SJSA1 (cell line): ENCODE measurements at places on chromosomes 5 and 9. TPM values are rescaled to one million over a fixed set of nuclear protein-coding genes. Genes with fewer than 3 reads are reported as not detected.
A peak's percentile ranks its signal among the peaks of the same experiment; 100 is the strongest.

The FBXL17 gene
- 8.6 and 11.5 TPM in 2 replicates for total RNA-seq

GRCh38 chr5:139388198-139388821 is 1.4 kb downstream of the MZB1 start:
- no peak for DNase-seq
- peaks cover 30% of the 10 kb centered on the region for H3K4me1 ChIP-seq
- H3K27me3 ChIP-seq, result peaks cover under 1% of the 10 kb centered on the region; the same call in 1 of the 2 replicates
- no peaks in the 10 kb centered on the region for H3K36me3 ChIP-seq
- no peak overlapping the region for H3K4me3 ChIP-seq
- H3K27ac ChIP-seq, result no peak overlapping the region

The C5orf52 gene
- not detected in 2 replicates for total RNA-seq

The SPATA31E1 gene
- 0.26 TPM in 1 of 2 replicates, not detected in the other for total RNA-seq

GRCh38 chr9:122835313-122835731 is 6.9 kb upstream of the PDCL start:
- H3K27me3 ChIP-seq, result no peaks in the 10 kb centered on the region
- H3K36me3 ChIP-seq, result no peaks in the 10 kb centered on the region
- H3K4me3 ChIP-seq, result no peak overlapping the region
- no peak overlapping the region for H3K27ac ChIP-seq

DNA sequence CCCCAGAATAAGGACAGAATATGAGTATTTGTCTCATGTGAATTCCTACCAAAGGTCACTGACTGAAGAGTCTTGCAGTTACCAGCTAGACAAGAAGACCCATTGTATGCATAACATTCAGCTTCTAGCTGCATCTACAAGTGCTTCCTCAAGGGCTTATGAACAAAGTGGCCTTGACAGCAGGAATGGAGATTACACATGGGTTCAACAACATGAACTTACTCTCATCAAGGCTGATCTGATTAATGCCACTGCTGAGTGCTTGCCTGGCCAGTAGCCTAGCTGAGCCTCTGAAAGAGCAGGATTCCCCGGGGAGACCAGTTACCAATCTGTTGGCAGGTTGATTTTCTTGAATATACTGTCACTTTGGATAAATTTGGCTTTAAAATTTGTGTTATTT is 76.7 kb upstream of the CHD1 start:
- no peaks in the 10 kb centered on the region for H3K4me1 ChIP-seq
- H3K36me3 ChIP-seq, result no peaks in the 10 kb centered on the region
- no peak for DNase-seq

GRCh38 chr5:106135473-106135872 is 1535.3 kb downstream of the EFNA5 start:
- no peaks in the 10 kb centered on the region for H3K4me1 ChIP-seq
- H3K27me3 ChIP-seq, result no peaks in the 10 kb centered on the region
- H3K36me3 ChIP-seq, result no peaks in the 10 kb centered on the region
- no peak overlapping the region for H3K27ac ChIP-seq

The TAF1L gene
- not detected in 2 replicates for total RNA-seq

The PCDHGA2 gene
- total RNA-seq, result 1.2 and 2.1 TPM in 2 replicates

DNA sequence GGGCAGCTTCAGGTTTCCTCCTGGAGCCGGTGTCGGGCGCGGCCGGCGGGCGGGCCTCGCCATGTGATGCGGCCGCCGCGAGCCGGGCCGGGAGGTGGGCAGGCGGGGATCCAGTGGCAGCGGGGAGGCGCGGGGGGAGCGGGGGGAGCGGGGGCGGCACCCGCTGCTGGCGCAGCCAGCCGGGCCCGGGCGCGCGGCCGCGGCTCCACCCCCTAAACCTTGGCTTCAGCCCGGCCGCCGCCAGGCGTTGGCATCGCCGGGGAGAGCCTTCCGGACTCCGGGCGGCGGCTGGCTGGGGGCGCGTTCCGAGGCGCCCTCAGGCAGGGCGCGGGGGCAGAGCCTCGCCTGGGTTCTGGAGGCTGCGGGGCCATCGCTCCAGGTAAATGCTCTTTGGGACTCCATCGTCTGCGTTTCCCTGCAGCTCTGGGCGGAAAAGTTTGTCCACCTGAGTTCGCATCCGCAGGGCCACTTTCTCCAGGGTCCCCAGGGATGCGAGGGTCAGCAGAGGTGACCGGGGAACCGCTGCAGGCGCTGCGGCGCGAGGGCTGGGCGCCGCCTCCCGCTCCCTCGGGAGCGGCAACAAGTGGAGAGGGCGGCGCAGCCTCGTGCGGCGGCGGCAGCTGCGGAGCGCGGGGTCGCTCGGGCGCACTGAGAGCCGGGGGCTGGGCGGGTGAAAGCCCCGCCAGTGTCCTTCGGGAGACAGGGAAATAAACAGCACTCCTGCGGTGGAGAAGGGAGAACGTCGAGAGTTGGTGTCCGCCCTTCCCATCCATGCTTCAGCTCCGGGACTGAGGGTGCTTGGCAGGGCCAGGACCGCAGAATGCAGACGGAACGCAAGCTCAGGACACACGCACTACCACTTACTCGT is at the start of gene ARHGEF28:
ARHGEF28 (plus strand) TSS at position 253 of the 868 bp plus-strand sequence. CDS start 58,656 bp downstream, outside the sequence.
- peak within 1 kb of the TSS; percentile 89 for H3K27ac ChIP-seq
- DNase-seq, result peak; percentile 76
- peak within 1 kb of the TSS; percentile 81 for H3K4me3 ChIP-seq
- peaks cover 29% of the 10 kb centered on the region for H3K4me1 ChIP-seq

The CDC20B gene
- total RNA-seq, result not detected in 2 replicates

- no peak overlapping the region for H3K27ac ChIP-seq
- no peaks in the 10 kb centered on the region for H3K36me3 ChIP-seq
- no peak overlapping the region for H3K4me3 ChIP-seq
- H3K4me1 ChIP-seq, result peaks cover 27% of the 10 kb centered on the region
- DNase-seq, result no peak
Measured at GRCh38 chr5:177405805-177406204, 3.6 kb downstream of the F12 start.

The SLC4A9 gene
- not detected in 2 replicates for total RNA-seq

The SHISAL2B gene
- total RNA-seq, result not detected in 2 replicates

GRCh38 chr5:137696481-137696880 is 39.4 kb downstream of the KLHL3 start:
- no peaks in the 10 kb centered on the region for H3K4me1 ChIP-seq
- no peak overlapping the region for H3K27ac ChIP-seq
- no peaks in the 10 kb centered on the region for H3K36me3 ChIP-seq
- H3K4me3 ChIP-seq, result no peak overlapping the region

DNA sequence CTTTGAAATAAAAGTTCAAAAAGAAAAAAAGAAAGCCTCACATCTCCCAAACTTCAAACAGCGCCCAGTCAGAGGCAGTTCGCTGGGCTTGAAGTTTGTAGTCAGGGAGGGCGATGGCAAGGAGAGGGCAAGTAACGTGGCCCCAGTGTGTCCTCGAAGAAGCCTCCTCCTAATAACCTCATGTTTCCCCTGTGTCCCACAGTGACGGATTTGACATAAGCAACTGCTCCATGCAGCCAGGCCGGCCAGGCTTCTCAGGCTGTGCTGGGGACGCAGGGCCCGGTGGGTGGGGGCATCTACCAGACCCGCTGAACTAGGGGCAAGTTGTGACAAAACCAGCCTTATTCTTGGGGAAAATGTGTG is 172.2 kb downstream of the ERCC6L2 start:
- no peaks in the 10 kb centered on the region for H3K27me3 ChIP-seq
- peaks cover 45% of the 10 kb centered on the region for H3K4me1 ChIP-seq
- no peak overlapping the region for H3K4me3 ChIP-seq
- peak overlapping the region; percentile 87 for H3K27ac ChIP-seq
- H3K36me3 ChIP-seq, result no peaks in the 10 kb centered on the region

The SHC3 gene
- 0.16 and 0.34 TPM in 2 replicates for total RNA-seq

GRCh38 chr9:15121630-15122029 is 185.4 kb downstream of the TTC39B start:
- DNase-seq, result no peak
- no peaks in the 10 kb centered on the region for H3K36me3 ChIP-seq
- no peaks in the 10 kb centered on the region for H3K27me3 ChIP-seq
- no peak overlapping the region for H3K27ac ChIP-seq
- no peak overlapping the region for H3K4me3 ChIP-seq

GRCh38 chr9:6096821-6097220 is 81.4 kb upstream of the RANBP6 start:
- no peaks in the 10 kb centered on the region for H3K36me3 ChIP-seq
- H3K27ac ChIP-seq, result no peak overlapping the region
- no peaks in the 10 kb centered on the region for H3K27me3 ChIP-seq
- DNase-seq, result no peak
- H3K4me1 ChIP-seq, result no peaks in the 10 kb centered on the region

The NCS1 gene
- total RNA-seq, result 31.5 and 44.6 TPM in 2 replicates

The IL5 gene
- not detected in 2 replicates for total RNA-seq

The CD180 gene
- not detected in 2 replicates for total RNA-seq

DNA sequence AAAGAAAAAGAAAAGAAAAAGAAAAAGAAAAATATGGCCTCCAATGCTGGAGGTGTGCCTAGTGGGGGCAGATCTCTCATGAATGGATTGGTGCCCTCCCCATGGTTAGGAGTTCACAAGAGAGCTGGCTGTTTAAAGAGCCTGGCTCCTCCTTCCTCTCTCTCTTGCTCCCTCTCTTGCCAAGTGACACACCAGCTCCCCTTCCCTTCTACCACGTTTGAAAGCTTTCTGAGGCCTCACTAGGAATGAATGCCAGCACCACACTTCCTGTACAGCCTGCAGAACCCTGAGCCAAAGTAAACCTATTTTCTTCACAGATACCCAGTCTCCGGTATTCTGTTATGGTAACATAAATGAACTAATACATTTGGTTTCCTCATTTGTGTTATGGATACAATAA is 14.4 kb upstream of the GALNT10 start:
- H3K27ac ChIP-seq, result no peak overlapping the region
- H3K4me3 ChIP-seq, result no peak overlapping the region
- H3K27me3 ChIP-seq, result no peaks in the 10 kb centered on the region

The SLC25A48 gene
- not detected in 2 replicates for total RNA-seq

DNA sequence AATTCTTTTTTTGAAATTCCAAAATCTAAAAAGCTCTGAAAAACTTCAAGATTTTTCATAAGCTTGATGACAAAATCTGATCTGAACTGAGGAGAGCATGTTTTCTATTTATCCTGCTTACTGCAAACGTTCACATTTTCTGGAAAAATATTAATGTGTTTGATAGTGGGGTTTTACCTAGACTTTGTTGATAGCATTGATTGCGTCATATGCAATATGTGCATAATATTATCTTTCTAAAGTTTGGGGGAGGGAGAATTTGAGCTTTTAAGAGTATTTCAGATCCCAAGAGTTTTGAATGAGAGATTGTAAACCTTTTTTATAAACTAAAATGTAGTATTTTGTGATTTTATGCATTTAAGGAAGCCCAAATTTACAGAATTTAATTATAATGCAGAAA is 62.8 kb upstream of the CDH6 start:
- no peak for DNase-seq
- no peak overlapping the region for H3K4me3 ChIP-seq
- H3K27me3 ChIP-seq, result no peaks in the 10 kb centered on the region
- no peaks in the 10 kb centered on the region for H3K4me1 ChIP-seq
- no peaks in the 10 kb centered on the region for H3K36me3 ChIP-seq
- H3K27ac ChIP-seq, result no peak overlapping the region

DNA sequence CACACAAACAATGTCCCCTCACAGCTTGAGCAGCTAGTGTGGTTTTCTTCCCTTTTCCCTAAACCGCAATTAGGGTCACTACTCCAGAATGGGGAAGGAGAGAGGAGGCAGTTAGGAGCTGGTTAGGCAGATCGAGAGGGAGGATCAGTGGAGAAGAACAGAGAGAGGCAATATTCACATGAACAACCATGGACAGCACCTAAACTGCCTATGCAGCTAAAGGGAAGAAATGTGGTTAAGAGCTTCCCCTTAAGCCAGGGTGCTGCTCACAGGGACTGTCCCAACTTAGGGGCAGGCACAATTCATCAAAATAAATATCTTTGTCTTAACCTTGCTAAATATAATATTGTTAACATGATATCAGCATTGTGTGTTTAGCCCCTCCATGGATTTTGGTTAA is 359.3 kb upstream of the CDH18 start:
- DNase-seq, result no peak
- no peaks in the 10 kb centered on the region for H3K27me3 ChIP-seq
- no peak overlapping the region for H3K4me3 ChIP-seq
- no peaks in the 10 kb centered on the region for H3K4me1 ChIP-seq

GRCh38 chr5:115343855-115344254 is 47.4 kb upstream of the CCDC112 start:
- H3K27ac ChIP-seq, result peak overlapping the region; percentile 21; the same call in 1 of the 2 replicates
- no peaks in the 10 kb centered on the region for H3K36me3 ChIP-seq
- H3K27me3 ChIP-seq, result no peaks in the 10 kb centered on the region
- peak; percentile 55 for DNase-seq
- H3K4me3 ChIP-seq, result no peak overlapping the region
- H3K4me1 ChIP-seq, result peaks cover 14% of the 10 kb centered on the region

DNA sequence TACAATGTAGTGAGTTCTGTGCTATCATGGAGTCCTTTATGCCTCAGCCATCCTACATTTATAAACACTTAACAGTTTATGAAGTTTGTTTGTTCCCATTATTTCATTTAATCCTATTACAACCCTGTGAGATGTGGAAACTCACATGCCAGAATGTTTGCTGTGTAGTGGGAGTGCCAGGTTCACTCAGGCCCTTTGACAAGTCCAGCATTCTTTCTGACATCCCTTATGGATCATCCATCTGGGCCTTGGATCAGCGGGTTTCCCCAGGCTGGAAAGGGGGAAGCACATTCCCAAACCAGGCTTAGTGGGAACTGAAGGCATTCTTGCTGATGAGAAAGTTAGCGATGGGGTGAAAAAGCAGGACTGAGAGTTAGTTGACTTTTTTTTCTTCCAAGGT is 128.1 kb upstream of the OTULINL start:
- H3K4me3 ChIP-seq, result no peak overlapping the region
- H3K27me3 ChIP-seq, result no peaks in the 10 kb centered on the region
- peaks cover 51% of the 10 kb centered on the region for H3K4me1 ChIP-seq

The RAPGEF6 gene
- total RNA-seq, result 20.8 and 21.1 TPM in 2 replicates
